ENCODE measurements at places on chromosomes 2 and 18.

DNA sequence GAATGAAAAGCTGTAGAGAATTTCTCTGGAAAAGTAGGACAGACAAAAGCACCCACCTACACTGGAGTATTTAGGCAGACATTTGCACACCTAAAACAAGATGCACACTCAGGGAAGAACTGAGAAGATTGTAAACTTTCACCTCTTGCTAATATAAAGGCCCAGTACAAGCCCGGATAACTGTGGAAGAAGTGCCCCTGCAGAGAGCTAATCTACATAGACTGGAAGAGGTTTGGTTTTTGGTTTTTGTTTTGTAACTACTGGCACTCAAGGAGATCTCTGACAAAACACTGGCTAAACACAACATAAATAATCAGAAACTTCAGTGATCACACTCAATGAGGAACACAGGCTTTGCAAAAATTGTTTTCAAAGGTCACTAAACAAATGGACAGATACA is 782.2 kb upstream of the SLC8A1 start:
- DNase-seq = no peak

DNA sequence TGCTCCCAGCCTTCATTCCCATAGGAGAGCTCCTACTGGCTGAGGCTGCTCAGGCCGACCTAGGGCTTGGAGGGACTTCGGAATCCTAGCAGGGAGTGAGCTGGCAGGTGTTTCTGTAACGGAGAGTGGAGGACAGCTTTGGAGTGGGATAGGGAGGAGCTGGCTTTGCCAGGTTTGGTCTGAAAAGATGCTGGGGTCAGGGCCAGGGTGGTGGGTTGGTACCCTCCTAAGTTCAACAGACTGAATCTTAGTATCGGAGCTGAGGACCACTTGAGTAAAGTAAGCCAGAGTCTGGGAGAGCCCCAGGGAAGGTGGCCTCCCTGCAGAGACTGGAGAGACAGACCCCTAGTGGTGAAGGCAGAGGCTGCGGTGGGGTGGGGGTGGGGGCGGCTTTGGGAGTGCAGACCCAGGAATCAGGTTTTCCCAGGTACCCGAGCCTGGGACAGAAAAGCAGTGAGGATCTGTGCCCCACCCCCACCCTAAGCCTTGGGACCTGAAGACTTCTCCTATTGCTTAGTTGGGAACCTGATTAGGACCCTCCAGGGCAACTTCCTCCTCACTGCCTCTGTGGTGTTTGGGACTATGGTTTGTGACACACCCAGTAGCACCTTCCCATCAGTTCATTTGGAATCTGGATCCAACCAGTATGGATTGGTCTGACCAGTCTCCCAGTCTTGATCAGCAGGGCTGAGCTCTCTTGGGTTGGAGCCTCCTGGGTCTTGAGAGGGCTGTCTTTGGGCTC is 3.0 kb downstream of the CNNM4 start:
- DNase-seq = peak; percentile 77

DNA sequence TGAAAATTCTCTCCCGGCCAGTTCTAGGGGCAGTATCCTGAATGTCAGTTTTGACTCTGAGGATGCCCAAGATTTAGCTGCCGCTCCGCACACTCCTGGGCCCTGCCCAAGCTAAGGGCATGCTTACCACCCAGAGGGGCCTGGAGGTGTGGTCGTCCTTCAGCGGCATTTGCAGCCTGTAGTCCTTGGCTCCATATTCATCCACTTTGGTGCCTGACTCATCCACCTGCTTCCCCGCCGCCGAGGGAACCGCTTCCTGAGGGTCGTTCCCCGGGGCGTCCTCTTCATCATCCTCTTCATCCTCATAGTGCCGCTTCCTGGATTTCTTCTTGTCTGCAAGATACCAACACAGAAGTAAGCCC is 577 bp downstream of the ERCC3 start:
- no peak for DNase-seq

DNA sequence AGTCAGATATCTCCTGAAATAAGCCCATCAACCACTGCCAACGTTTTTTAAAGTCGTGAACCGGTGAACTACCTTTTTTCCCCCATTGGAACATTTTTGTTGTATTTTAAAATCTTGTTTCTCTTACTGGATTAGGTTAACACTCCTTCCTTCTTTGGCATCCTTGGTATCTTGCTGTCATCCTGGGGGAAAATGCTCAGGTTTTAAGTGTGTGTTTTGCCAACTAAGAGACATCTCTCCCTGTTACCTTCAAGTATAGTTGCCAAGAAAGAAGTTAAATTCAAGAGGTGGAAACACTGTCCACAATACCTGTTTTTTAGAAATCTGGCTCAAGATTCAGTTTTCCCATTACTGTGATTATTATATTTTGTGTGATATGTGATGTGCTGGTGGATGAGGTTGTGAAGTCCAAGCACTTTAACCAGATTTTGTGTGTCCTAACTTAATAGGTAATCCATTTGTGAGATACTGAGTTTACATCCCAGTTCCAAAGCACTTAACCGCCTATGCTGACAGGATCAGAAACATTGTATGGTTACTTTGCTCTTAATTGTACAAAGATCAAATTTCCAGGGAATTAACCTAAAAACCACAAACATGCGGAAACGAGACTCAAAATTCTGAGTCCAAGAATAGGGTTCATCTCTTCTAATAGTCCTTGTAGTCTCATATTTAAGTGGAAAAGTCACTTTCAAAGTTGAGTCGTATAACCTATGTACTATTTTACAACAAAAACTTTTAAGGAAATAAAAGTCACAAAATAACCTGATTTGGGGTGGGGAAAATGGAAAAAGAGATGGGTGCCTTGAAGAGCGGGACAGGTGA is 1.3 kb upstream of the SP3 start:
- peak; percentile 57 for DNase-seq

DNA sequence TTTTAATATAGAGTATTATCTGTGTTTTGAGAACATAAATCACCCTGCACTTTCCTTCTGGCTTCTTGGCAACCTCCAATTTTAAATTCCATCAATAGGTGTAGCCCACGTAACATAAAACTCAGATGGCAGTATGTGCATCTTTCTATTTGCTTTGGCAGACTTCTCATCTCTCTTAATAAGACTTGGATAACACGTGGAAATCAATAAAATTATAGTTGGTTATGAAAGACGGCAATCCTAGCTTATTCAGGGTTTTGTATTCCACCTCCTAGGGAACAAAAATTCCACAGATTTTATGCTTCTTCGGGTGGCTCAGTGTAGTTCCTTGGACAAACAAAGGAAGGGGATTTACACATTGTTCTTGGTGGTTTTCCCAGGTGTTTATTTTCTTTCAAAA is 299.3 kb downstream of the RND3 start:
- DNase-seq = no peak

DNA sequence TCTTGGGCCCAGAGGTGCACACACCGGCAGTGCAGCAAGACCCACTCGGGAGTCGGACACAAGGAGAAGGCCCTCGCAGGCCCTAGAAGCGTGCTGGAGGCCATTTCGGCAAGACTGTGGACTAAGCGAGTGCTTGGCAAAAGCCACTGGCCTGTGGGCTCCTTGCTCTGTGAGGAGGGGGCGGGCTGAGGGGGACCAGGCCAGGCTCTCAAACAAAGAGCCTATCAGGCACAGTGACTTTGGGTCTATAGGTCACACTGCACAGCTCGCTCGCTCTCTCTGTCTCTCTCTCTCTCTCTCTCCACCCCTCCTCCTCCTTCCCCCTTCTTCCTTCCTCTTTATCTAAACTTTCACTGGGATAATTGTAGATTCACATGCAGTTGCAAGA is 23.6 kb upstream of the ZCCHC2 start:
- no peak for DNase-seq

GRCh38 chr18:79639072-79639829 is 40.4 kb upstream of the CTDP1 start:
- DNase-seq = no peak

GRCh38 chr18:76572518-76573247 is 77.6 kb upstream of the ZNF516 start:
- DNase-seq = peak; percentile 56

GRCh38 chr2:140990416-140990815 is 1140.4 kb downstream of the LRP1B start:
- DNase-seq = no peak

DNA sequence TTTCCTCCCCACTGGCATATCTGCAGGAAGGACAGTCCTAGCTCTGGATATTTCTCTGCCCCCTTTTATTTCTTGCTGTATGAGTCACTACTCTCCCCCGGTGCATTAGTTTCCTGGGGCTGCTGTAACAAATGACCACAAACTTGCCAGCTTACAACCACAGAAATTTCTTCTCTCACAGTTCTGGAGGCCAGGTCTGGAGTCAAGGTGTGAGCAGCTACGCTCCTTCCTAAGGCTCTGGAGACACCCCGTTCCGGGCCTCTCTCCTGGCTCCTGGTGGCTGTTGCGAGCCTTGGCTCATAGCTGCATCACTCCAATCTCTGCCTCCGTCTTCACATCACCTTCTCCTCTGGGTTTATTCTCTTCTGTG is 34.1 kb downstream of the PTPRM start:
- no peak for DNase-seq

DNA sequence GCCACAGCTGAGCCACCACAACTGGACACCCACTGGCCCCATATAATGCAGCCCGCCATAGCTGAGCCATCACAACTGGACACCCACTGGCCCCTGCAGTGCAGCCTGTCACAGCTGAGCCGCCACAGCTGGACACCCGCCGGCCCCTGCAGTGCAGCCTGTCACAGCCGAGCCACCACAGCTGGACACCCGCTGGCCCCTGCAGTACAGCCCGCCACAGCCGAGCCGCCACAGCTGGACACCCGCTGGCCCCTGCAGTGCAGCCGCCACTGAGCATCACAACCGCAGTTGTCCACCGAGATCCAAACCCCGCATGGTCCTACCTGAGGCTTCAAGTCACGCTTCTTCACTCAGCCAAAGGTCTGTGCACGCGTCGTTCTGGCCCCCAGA is 134.2 kb downstream of the PXDN start:
- DNase-seq = no peak

GRCh38 chr2:1769703-1770422 is 25.5 kb upstream of the PXDN start:
- DNase-seq = peak; percentile 80

- DNase-seq = no peak
Observed at GRCh38 chr2:187377340-187377739, 70.7 kb downstream of the CALCRL start.

All from HuH-7.5 (cell line).